ENCODE measurements at places on chromosomes 2 and 18.

- no peak for DNase-seq
Observed at GRCh38 chr2:19230626-19231025, 127.8 kb downstream of the OSR1 start.

DNA sequence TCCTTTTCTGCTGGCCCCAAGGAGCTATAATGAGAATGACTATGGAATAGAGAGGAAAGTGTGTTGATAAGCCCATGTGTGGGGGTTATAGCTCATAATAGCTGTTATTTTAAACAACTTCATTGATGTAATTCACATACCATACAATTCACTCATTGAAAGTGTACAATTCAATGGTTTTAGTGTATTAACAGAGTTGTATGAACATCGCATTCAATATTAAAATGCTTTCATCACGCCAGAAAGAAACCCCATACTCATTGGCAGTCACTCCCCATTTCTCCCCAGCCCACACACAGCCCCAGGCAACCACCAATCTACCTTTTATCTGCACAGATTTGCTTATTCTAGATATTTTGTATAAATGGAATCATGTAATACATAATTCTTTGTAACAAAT is 139.6 kb upstream of the CYP1B1 start:
- DNase-seq, result no peak

DNA sequence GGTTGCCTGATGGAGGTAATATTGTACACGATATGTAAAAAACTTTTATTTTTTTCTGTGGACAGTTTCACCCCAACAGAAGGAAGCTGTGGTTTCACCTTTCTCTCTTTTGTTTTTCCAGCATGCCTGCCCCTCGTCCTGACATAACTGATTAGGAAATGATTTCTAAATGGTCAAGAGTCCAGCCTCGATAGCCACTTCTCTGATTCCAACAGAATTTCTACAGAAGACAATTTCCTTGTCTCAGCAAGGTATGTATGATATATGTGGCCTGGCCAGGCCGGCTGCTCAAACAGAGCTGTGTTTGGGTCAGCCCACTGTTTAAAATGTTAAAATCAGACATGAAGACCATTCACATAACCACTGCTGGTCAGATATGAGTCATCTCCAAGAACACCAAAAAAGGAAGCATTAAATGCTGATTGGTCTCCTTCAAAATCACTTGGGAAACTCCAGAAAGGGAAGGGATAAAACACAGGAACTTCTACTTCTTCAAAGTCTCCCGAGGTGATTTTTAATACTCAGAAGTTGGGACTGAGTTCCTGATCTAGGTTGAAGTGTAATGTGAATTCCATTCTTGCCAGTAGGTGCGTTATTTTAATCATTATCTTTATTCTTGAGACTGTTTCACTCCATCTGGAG is 22.3 kb downstream of the ATP8B1 start:
- DNase-seq, result no peak

GRCh38 chr2:175631245-175631623 is 370.8 kb downstream of the LNPK start:
- no peak for DNase-seq

GRCh38 chr18:11850821-11851145 is 430 bp upstream of the CHMP1B start:
- DNase-seq, result no peak

- no peak for DNase-seq
Observed at GRCh38 chr2:165009466-165009865, 54.1 kb upstream of the SLC38A11 start.

- no peak for DNase-seq
Observed at GRCh38 chr2:55907686-55908085, 15.9 kb downstream of the EFEMP1 start.

DNA sequence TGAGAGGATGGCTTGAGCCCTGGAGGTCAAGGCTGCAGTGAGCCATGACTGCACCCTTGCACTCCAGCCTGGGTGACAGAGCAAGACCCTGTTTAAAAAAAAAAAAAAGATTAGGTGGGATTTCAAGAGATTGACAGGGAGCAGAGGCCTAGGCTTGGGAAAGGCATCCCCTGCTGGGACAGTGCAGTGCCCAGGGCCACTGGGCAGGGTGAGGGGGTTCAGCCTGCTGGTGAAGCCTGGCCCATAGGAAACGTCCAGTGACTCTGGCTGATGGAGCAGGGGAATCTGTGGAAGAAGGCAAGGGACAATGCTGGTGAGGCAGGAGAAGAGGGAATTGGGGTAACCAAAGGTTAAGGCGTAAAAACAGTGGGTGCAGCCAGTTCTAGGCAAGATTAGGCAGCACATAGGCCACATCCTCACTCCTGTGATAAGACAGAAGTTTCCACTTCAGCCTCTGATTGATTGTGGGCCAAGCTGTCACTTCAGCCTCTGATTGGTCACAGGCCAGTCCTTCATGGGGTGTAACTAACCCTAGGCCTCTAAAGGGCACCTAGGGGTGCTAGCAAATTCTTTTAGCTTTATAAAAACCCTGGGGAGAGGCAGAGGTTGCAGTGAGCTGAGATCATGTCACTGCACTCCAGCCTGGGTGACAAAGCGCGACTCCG is 128.6 kb downstream of the MSH2 start:
- no peak for DNase-seq

DNA sequence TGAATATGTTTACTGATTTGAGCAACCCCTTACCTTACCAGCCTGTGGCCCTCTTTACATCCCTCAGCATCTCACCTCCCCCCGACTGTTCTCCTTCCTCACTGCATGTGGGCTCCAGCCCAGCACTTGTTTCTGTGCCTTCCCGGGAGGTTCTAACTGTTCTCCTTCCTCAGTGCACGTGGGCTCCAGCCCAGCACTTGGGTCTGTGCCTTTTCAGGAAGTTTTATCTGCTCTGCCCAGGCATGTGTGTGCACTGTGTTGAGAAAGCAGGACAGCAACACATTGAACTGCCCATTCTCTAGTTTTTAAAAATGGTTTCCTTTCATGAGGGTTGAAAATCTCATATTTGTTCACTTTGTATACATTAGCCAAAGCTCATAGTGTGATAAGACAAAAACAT is 158.4 kb downstream of the ATP9B start:
- DNase-seq, result no peak

GRCh38 chr2:96887493-96888012 is 17.7 kb upstream of the SEMA4C start:
- no peak for DNase-seq

DNA sequence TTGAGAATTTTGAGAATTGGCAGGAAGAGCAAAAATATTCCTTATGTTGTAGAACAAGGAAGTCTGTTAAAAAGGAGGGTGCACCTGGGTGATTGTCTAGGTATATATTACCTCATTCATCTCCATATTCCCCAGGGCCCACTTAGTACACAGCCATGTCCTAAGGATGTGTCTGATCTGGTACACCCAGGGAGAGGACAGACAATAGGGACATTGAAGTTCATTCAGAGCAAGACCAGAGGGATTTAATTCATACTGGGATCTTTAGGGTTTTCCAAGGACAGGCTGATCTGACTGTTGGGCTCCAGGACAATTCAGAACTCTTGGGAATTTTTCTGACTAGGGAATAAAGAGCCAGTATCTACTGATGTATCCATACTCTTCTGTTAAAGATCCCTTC is 112.1 kb downstream of the PHLPP1 start:
- DNase-seq, result peak; percentile 4

DNA sequence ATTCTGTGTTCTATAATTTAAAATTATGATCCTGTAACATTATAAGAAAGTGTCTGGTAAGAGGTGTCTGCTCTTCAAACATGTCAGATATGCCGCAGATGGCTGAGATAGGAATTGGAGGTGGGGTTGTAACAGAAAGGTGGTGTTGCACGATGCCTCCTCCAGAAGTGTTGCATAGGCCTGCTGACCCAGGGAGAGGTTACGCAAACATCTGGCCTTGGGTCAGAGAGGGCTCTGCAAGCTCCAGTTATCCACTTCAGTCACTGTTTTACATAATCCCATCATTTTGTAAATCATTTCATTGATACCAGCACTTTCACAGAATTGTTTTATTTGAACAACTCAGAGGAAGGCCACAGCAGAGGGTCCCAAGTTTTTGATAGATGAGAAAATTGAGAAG is 256.5 kb downstream of the OSR1 start:
- no peak for DNase-seq

DNA sequence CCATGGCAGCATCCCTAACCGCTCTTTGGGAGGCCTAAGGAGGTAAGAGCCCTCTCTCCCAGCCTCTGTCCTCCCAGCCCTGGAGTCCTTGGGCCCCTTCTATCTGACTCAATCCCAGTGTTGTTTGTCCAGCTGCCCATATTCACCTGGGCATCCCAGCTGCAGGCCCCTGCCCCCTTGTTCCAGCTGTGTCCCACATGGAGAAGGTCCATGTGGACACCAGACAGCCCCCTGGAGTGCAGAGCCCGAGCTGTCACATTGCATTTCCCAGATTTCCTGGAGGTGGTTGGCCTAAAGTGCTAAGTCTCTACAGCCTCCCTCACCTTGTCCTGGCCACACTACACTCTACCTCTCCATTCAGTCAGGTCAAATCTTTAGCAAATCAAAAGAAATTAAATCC is 42.5 kb downstream of the PSD4 start:
- DNase-seq, result no peak

GRCh38 chr2:235793163-235793752 is 299.4 kb downstream of the AGAP1 start:
- DNase-seq, result no peak

DNA sequence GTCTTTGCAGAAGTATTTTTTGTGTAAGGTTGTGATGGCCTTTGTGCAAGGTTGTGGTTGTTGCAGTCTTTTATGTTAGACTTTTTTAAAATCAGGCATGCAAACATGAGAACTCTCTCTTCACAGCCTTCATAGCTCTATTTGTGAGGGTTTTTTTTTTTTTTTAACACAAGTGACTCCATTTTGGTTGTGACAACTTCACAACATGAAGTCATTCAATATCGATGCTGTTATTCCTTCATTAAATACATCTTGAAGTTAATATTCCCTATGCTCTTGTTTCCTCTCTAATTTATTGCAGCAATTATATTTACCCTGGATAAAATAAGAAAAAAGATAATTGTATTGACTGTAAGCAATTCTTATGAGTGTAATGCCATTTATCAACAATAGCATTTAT is 35.5 kb downstream of the DHRS9 start:
- DNase-seq, result no peak
